Activated CD4-positive, alpha-beta T cell treated with anti-CD3 and anti-CD28 coated beads, Interleukin-2, amount 50 U/mL, for 16 hours (primary cell): ENCODE measurements at places on chromosomes 12 and 14.

DNA sequence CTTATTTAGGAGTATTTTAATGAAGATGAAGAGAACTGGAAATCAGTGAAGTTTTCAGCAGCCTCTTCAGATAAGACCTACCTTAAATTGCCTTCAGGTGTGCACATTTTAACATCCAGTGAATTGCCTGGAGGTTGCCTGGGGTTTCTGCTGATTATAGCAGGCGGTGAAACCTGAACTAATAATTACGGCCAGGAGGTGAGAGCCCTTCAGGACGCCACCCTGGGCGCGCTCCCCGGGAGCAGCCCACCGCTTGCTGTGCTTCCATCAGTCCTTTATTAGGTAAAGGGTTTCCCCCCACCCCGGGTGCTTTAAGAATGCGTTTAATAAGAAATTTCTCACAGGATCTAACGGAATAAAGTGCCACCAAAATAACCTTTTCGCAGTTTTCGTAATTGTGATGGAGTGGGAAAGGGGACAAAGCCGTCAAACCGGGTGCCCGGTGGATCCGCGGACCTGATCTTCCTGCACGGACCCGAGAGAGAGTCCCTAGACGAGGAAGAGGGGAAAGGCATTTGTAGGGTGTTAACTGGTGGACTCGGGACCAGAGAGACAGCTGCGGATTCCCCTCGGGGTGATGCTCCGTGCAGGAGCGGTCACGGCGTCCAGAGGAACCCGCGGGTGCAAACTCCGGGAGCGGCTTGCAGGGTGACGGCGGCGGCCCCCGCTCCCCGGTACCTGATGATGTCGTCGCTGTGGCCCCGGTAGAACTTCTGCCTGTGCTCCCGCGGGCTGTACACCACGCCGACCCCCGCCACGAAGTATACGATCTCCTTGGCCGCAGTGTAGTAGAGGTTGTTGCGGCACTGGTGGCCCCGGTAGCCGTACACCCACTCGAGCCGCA lies 902 bp downstream of the EML5 start:
- peak; percentile 10 for DNase-seq

DNA sequence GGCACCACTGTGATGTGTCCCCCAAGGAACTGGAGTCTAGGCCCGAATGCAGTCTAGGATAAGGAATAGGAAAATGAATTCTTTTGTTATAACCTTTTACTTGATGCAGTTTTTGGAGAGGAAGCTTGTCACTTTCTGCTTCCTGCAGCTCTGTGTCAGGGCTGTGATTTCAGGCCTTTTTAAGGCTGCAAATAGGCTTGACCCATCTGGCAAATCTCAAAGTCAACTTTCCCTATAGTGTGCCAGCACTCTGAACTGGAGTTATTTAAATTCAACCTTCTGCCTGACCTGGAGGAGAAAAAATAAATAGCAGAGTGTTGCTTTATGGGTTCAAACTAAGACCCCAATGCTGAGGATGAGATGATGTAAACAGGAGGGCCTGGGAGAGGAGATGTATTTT lies 51.8 kb upstream of the CEP83 start:
- no peak for DNase-seq

- peak; percentile 30 for DNase-seq
Observed at GRCh38 chr12:108570743-108571608, 8.6 kb downstream of the ISCU start.

- DNase-seq = no peak
Observed at GRCh38 chr12:103823871-103824270, 17.2 kb downstream of the NT5DC3 start.

- DNase-seq = no peak
Observed at GRCh38 chr14:85475113-85475512, 54.8 kb upstream of the FLRT2 start.

- no peak for DNase-seq
Observed at GRCh38 chr14:101575581-101575980, 14.3 kb downstream of the DIO3 start.

GRCh38 chr12:54036620-54037359 lies 3.9 kb downstream of the HOXC5 start:
- DNase-seq = no peak

GRCh38 chr12:106586278-106586802 lies 3.5 kb downstream of the RFX4 start:
- no peak for DNase-seq

GRCh38 chr12:32312049-32312670 lies 87.2 kb upstream of the FGD4 start:
- DNase-seq = peak; percentile 35

DNA sequence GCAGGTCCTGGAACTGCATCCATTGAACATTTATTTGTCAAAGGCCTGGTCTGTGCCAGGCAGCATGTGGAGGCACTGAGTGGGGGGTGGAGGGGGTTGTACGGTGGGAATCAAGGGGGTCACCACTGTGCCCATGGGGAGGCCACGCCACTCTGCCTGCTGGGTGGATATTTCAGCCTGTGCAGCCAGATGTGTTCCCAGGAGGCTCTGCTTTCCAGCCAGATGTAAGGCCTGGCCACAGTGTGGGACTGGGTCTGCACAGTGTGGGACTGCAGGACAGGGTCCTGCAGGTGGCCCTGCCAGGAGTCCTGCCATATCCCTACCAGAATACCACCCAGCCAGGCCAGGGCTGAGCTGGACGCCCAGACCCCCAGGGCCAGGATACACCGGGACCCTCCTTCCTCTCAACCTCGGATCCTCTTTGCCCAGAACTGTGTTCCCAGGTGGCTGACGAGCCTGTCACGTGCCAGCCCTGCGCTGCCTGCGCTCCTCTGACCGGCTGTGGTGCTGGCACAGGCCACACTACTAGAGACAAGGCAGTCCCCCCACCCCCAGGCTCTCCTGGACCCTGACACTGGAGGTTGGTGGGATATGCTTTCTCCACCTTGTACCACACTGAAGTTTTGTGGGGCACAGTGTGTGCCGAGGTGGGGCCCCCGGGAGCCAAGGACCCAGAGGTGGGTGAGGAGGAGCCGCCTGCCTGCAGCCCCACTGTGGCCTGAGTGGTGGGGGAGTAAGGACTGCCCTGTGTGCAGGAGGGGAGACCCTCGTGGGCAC lies 17.5 kb downstream of the XRCC3 start:
- no peak for DNase-seq

- no peak for DNase-seq
Observed at GRCh38 chr12:100427078-100427477, 46.6 kb upstream of the NR1H4 start.

GRCh38 chr14:73452341-73453186 lies 5.8 kb downstream of the NUMB start:
- DNase-seq = no peak

DNA sequence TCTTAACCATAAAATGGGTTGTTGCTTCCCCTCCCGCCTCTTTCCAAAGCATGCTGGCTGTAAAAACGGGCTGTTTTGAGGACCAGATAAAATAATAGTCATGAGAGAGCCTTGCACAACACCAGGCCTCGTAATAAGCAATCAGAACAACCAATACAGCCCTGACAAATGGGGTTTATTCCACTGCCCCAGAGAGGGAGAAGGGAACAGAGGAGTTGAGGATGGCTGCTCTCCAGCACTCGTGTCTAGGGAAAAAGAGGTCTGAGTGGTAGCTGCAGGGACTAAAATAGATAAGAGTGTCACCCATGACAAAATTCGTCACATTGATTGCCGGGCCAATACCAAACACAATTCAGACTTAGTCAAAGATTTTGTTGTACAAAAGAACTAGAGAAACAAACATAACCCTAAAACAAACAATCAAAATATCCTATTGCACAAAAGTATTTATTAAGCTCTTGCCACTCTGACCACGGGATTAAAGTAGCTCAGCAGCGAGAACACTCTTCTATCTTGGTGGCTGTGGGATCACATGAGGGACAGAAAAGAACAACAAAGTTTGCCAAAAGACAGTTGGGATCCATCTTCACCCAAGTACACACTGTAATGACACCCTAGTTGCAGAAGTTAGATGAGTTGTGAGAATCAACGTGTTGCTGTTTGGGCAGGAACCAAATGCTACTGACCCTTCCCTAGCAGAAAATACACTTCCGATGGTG lies 188.0 kb downstream of the FOXN3 start:
- DNase-seq = no peak

DNA sequence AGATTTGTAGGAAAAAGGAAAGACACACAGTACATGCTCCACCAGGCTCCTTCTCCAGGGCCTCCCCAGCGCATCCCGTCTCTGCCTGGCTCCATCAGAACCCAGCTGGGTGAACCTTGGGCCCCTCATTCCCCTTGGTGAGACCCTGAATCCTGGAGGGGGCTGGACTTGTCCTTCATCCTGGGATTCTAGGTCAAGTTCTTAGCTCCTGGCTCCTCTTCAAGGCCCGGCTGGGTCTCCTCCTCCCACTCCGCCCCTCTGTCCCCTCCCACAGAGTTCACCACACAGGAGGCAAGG lies 49.2 kb downstream of the PSMA6 start:
- DNase-seq = no peak

DNA sequence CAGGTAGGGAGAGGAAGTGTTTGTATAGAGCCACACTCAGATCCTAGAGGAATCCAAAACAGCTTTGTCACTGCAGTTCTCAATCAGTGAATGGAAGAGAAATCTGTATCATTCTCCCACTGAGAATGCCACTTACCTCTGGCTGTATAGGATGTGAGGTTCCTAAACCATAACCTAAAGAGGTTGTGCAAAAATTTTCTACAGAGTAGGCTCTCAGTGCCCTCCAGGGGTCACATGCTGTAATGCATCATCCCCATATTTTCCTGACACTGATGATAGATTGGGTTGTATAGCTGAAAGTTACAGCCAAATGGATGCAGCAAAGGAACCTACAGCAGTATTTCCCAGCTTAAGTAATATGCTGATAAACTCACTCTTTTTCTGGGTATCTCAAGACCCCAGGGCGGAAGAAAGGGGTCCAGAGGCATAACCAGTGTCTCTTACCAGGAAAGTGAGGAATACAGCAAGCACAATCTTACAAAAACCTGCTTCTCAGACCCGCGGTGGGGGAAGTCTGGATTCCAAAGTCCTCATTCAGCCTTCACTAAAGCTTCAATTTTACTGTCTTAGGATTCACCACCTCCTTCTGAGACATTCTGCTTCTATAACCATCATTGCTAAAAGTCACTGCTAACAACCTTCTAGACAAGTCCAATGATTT lies 3.8 kb downstream of the BCDIN3D start:
- peak; percentile 40 for DNase-seq

DNA sequence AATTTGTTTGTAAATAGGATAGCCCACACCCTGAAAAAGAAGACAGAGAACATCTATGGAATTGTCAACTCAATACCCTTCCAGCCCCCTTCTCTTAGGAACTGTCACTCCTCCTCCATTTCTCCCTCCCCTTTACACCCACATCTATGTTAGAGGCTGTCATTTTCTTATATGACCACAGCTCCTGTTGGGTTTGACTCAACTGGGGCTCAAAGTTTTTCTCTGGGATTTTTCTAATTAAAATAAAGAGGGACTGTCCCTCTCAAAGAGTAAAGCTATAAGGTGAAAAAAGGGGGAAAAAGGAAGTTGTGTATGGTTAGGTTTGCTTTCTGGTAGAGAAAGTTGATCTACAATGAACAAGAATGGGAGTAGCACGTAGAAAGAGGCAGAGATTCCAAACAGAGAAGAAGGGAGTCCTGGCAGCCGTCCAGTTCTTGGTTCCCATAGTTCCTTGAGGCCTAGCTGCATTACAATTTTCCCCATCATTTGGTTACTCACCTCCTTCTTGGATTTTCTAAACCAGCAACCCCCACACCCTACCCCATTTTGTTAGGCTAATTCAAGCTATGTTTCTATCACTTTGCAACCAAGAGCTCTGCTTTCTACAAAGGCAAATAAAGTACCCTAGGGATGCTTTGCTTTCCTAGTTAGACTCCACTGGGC lies 44.3 kb upstream of the STK38L start:
- DNase-seq = no peak

DNA sequence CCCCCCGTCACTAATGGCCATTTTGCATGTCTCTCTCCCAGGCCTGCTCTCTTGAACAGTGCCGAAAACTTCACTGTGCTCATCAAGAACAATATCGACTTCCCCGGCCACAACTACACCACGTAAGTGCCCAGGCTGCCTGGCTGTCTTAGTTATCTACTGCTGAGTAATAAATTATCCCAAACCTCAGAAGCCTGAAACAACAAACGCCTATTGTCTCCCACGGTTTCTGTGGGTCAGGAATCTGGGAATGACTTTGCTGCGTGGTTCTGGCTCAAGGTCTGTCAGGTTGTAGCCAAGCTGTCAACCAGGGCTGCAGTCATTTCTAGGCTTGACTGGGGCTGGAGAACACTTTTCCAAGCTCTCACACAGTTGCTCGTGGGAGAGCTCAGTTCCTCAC lies 32.6 kb downstream of the P2RX7 start:
- no peak for DNase-seq
